ENCODE measurements at places on chromosomes 2 and 18.

- DNase-seq, result no peak
Measured at GRCh38 chr18:46411867-46412690, 244.9 kb downstream of the LOXHD1 start.

GRCh38 chr2:174587579-174587978, 10.0 kb downstream of the WIPF1 start:
- no peak for DNase-seq

GRCh38 chr18:3036108-3036507, 23.2 kb upstream of the LPIN2 start:
- no peak for DNase-seq

DNA sequence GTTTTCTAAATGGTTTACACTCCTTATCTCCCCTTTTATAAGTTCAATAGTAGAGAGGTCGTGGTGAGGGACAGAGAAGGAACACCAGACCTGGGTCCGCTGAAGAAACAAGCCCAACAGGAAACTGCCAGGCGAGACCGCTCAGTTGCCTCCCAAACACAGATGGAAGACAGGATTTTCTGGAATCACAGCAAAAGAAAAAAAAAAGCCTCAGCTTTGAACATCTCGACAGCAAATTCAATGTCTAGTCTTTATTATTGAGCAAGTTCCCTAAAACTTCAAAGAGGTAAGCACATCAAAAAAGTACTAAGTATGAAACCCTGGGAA, 33.5 kb upstream of the GNAL start:
- DNase-seq, result no peak

GRCh38 chr2:31579996-31580320, 780 bp downstream of the SRD5A2 start:
- DNase-seq, result no peak

- no peak for DNase-seq
Measured at GRCh38 chr18:13163167-13163927, 55.2 kb upstream of the LDLRAD4 start.

DNA sequence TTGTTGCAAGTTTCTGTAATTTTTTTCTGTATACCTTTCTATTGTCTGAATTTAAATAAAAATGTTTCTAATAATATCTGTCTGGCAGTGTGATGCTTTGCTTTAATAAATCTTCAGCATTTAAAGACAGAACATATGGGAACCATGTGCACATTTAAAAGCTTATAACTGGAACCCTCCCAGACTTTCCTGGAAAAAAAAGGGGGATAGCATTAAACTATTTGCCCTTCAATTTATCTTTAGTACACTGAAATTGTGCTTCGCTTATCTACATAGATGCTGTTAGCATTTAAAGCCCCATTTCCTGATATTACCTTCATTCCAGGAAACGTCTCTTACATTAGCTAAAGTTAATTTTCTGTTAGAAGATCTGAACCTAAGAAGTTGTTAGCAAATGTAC, 64.6 kb downstream of the ZC3H6 start:
- DNase-seq, result no peak

All from activated CD8-positive, alpha-beta memory T cell treated with anti-CD3 and anti-CD28 coated beads for 1 hour (primary cell).